PC-9 (cell line): ENCODE measurements at places on chromosomes 1 and 21. TPM values are rescaled to one million over a fixed set of nuclear protein-coding genes. Genes with fewer than 3 reads are reported as not detected.
A peak's percentile ranks its signal among the peaks of the same experiment; 100 is the strongest.

Gene C4BPB
- 1.4 and 4.2 TPM in 2 replicates for total RNA-seq

DNA sequence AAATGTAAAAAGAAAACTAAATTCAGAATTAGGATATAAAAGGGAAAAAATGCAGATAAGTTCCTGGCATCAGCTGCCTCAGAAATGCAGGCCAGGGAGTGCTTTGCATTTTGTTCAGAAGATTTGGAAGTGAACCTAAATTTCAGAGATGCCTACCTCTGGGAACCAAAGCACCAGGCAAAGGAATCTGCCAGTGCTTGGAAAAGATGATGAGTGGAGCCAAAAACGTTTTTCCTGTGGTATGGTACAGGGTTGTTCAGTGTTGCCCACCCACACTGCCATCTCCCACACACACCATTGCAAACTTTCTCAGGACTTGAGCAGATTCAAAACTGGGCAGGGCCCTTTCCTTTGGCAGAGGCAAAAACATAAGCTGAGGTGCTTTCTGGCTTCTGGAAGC is 349.5 kb downstream of the TGFB2 start:
- H3K36me3 ChIP-seq = no peaks in the 10 kb centered on the region
- no peak for DNase-seq
- no peak overlapping the region for H3K27ac ChIP-seq
- no peak overlapping the region for H3K4me3 ChIP-seq
- H3K27me3 ChIP-seq = no peaks in the 10 kb centered on the region
- no peaks in the 10 kb centered on the region for H3K4me1 ChIP-seq

DNA sequence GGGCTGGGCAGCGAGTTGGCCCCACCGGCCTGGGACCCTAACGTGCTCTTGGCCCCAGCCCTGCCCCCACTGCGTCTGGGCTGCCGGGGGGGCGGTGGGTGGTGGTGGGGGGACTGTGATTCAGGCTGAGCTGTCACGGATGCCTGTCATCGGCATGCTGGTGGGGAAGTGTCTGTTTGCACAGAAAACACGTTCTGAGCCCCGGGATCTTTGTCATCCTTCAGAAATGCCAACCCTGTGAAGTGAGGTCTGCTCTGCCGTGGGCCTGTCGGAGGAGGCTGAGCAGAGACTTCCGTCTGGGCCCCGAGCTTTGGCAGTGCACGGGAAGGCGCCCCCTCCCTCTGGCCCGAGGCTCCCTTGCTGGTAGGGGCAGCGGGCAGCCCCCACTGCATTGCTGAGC is 24.3 kb upstream of the PLCH2 start:
- no peaks in the 10 kb centered on the region for H3K36me3 ChIP-seq
- no peaks in the 10 kb centered on the region for H3K27me3 ChIP-seq
- peak; percentile 73 for DNase-seq
- H3K4me1 ChIP-seq = peaks cover 27% of the 10 kb centered on the region
- H3K27ac ChIP-seq = no peak overlapping the region

GRCh38 chr1:145979746-145980456 is 15.4 kb downstream of the POLR3GL start:
- no peaks in the 10 kb centered on the region for H3K27me3 ChIP-seq
- H3K27ac ChIP-seq = peak overlapping the region; percentile 100
- no peaks in the 10 kb centered on the region for H3K36me3 ChIP-seq
- no peak overlapping the region for H3K4me3 ChIP-seq

DNA sequence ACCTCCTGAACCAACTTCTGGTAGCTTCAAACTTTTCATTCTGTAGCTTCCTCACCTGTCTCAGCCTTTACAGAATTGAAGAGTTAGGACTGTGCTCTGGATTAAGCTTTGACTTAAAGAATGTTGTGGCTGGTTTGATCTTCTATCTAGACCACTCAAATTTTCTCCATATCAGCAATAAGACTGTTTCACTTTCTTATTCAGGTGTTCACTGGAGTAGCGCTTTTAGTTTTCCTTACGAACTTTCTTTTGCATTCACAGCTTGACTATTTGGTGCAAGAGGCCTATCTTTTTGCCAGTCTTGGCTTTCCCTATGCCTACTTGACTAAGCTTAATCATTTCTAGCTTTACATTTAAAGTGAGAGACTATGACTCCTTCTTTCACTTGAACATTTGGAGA is 31.5 kb downstream of the FGGY start:
- no peaks in the 10 kb centered on the region for H3K4me1 ChIP-seq
- H3K27me3 ChIP-seq = no peaks in the 10 kb centered on the region
- H3K4me3 ChIP-seq = no peak overlapping the region
- no peak for DNase-seq

Gene BSND
- 0.09 TPM in 1 of 2 replicates, not detected in the other for total RNA-seq

Gene NUP210L
- total RNA-seq = not detected in 2 replicates

- DNase-seq = no peak
- H3K36me3 ChIP-seq = no peaks in the 10 kb centered on the region
- peaks cover 25% of the 10 kb centered on the region; the same call in 1 of the 2 replicates for H3K27me3 ChIP-seq
- no peaks in the 10 kb centered on the region for H3K4me1 ChIP-seq
- no peak overlapping the region for H3K27ac ChIP-seq
Observed at GRCh38 chr1:203059485-203059884, 26.3 kb downstream of the MYOG start.

Gene EPHX1
- total RNA-seq = 288 and 313 TPM in 2 replicates

DNA sequence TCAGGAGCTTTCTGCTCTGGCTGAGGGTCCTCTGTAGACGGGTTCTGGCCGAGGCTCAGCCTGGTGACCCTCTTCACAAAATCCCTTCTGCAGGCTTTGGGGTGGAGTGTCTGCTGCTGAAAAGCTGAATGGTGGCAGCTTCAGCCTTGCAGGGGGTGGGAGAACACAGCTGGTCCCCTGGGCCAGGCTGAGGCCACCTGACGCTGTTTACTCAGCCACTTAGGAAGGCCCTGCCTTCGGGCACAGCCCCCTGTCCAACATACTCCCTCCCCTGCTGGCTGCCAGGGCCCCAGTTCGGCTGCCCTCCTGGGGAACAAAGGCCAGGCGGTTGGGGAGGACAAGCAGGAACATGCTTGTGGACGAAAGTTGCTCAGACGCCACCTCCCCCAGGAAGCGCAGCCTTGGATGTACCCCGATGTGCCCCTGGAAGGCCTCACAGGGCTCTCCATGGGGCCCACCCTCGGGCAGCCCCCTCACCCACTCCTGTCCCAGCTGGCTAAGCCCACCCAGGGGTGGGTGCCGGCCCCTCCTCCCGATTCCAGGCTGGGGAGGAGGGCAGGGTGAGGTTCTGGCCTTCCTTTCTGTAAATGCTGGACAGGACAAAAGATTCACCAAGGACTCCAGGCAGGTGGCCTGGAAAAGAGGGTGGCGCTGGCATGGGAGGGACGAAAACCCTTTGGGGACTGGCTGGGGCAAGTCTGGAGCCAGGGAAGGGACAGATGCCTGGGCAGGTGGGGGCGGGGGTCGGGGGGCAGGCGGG is at the start of gene ANKRD65:
ANKRD65 (minus strand) TSS at position 130 of the 760 bp plus-strand sequence. CDS start 271 bp downstream, outside the sequence.
- no peaks in the 10 kb centered on the region for H3K36me3 ChIP-seq
- H3K27ac ChIP-seq = no peak within 1 kb of the TSS
- no peak for DNase-seq

DNA sequence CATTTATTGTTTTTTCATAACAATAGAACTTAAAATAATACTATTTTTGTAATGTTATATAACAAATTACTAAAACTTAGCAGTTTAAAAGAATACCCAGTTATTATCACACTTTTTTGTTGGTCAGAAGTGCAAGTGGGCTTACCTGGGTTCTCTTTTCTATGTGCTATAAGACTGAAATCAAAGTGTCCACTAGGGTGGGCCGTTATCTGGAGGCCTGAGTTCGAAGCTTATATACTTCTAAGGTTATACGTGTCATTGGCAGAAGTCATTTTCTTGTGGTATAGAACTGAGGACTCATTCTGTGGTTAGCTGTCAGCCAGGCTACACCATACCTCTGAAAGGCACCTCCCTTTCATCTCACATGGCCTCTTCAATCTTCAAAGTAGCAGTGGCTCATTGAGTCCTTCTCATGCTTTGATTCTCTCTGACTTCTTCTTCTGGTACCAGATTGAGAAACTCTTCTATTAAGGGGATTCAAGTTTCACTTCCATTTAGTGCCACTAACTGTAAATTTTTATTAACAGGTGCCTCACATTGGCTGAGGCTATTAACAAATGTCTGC is 414.3 kb downstream of the AMY1C start:
- DNase-seq = no peak
- H3K4me1 ChIP-seq = no peaks in the 10 kb centered on the region

DNA sequence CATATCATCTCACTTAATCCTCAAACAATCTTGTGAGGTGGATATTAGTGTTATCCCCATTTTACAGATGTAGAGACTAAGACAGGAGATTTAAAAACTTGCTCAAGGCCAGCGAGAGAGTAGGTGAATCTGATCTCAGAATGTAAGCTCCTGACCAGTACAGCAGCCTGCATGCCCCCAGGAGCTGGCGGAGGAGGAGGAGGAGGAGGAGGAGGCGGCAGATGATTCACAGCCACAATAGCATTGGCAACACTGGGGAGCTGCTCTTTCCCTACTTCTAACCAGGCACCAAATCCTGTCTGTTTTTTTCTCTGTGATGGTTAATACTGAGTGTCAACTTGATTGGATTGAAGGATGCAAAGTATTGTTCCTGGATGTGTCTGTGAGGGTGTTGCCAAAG is 243.2 kb downstream of the ATG4C start:
- peaks cover 38% of the 10 kb centered on the region for H3K27me3 ChIP-seq
- no peak overlapping the region for H3K27ac ChIP-seq
- no peaks in the 10 kb centered on the region for H3K36me3 ChIP-seq

Gene NDUFS5
- total RNA-seq = 498 and 524 TPM in 2 replicates

DNA sequence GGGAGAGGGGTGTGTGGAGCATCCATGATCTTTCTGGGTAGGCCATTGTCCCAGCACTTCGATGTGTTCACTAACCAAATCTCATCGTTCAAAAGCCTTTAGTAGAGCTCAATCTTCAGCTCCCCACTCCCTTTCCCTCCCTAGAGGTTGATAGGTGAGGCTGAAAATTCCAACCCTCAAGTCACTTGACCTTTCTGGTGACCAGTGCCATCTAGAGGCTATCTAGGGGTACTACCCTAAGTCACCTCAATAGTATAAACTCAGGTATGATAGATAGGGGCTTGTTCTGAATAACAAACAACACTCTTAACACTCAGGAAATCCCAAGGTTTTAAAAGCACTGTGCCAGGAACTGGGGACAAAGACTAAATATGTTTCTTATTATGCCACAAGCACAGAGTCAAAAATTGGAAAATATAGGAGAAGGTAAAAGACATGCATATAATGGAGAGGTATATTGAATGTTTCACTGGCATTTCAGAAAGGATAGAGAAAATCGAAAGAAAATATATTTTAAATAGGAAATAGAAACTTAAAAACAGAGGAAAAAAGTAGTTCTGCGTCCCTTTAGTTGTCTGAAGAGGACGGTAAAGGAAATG is 42.9 kb upstream of the CD53 start:
- DNase-seq = peak; percentile 1
- H3K27ac ChIP-seq = no peak overlapping the region
- H3K36me3 ChIP-seq = no peaks in the 10 kb centered on the region
- no peaks in the 10 kb centered on the region for H3K27me3 ChIP-seq
- H3K4me1 ChIP-seq = no peaks in the 10 kb centered on the region

GRCh38 chr1:59759156-59759925 is 55.4 kb upstream of the HOOK1 start:
- peaks cover 5% of the 10 kb centered on the region for H3K4me1 ChIP-seq
- no peak overlapping the region for H3K27ac ChIP-seq
- no peaks in the 10 kb centered on the region for H3K27me3 ChIP-seq
- no peaks in the 10 kb centered on the region for H3K36me3 ChIP-seq

Gene CAMK1G
- not detected in 2 replicates for total RNA-seq

Gene LYPD8
- 0.74 and 1.4 TPM in 2 replicates for total RNA-seq

DNA sequence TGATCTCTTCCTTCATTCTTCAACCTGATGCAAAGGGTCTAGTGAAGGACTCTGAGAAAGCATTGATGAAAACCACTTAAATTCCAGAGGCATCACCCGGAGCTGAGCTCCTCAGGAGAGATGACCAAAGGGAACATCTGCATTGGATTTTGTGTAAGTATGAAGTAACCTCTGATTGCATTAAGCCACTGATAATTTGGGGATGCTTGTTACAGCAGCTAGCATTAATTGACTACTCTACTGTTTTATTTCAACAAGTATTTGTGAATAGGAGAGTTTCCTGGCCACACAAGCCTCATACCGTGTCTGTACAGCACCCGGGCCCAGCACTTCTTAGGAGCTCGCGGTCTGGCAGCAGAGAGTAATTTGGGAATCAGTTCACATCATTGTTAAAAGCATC is 250.7 kb upstream of the POU3F1 start:
- H3K4me3 ChIP-seq = no peak overlapping the region
- H3K27me3 ChIP-seq = peaks cover 82% of the 10 kb centered on the region
- H3K36me3 ChIP-seq = no peaks in the 10 kb centered on the region
- DNase-seq = no peak
- H3K27ac ChIP-seq = no peak overlapping the region

GRCh38 chr1:46400421-46400820 is 6.3 kb downstream of the FAAH start:
- no peak overlapping the region for H3K4me3 ChIP-seq
- H3K27ac ChIP-seq = no peak overlapping the region
- H3K36me3 ChIP-seq = no peaks in the 10 kb centered on the region

DNA sequence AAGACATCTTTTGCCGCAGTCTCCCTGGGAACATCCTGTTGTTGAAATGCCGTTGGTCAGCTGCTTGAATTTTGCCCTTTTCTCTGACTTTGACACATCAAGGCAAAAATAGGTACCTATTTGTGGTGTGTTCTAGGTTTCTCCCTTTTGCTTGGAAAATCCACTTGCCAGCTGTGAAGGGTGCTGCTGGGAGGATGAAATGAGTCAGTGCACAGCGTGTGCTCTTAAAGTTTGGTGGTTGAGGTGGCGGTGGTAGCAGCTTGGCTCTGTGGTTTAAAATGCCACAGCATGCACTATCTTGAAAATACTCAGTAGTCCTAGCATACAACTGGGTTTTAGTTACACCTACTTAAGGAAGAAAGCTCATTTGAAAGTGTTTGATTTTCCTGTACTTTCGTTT is 183.8 kb downstream of the DHRS3 start:
- H3K4me3 ChIP-seq = no peak overlapping the region
- no peaks in the 10 kb centered on the region for H3K36me3 ChIP-seq
- DNase-seq = no peak
- no peaks in the 10 kb centered on the region for H3K27me3 ChIP-seq
- peaks cover 35% of the 10 kb centered on the region for H3K4me1 ChIP-seq

DNA sequence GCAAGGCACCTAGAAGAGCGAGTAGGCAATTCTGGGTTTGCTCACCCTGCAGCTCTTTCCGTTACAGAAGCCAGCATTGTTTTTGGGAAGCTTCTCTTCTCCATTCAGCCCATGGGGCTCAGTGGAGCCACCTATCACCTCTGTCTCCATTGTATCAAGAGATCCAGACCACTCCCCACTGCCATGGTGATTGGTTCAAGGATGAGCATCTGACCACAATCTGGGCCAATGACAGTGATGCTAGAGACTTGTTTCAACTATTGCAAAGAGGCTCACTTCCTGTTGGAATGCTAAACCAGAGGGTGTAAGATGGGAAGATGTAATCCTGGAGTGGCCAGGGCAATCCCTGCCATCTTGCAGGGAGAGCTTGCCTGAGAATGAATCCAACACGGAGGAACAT is 6.6 kb downstream of the SPATA21 start:
- no peaks in the 10 kb centered on the region for H3K36me3 ChIP-seq
- H3K4me1 ChIP-seq = no peaks in the 10 kb centered on the region
- DNase-seq = no peak
- H3K27ac ChIP-seq = no peak overlapping the region

Gene CERS2
- total RNA-seq = 113 TPM in 2 replicates
